ENCODE measurements at places on chromosomes 7 and 10.

- DNase-seq, result no peak
These were observed 309.3 kb downstream of the TCERG1L start for GRCh38 chr10:131002031-131002861.

GRCh38 chr7:140225562-140226249, 48.9 kb upstream of the KDM7A start:
- no peak for DNase-seq

DNA sequence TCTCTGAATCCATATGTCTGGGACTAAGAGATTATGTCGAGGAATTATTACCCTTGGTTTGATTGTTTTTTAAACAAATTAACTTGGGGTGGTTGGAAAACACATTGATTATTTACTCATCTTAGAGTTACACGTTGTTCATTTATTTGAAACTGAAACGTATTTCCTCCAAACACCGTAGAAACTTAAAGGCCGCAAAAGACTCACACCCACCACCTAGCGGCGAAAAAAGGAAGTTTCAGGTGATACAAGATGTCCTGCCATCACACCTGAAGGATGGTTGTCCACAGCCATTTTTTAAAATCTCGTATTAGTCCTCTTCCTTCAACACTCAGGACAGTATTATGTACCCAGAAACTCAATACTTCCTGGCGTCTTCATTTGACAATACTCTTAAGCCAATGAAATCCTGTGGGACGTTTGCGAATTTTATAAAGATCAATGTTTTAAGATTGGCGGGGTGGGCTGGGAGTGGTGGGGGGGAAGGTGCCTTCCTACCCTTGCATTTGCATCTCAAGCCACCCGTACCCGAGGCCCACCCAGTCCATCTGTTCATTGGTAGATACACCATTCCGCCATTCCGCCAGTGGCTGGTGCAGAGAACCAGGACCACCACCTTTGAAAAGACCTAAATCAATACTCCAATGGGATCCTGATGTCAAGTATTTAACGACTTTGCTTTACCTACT, 1.4 kb upstream of the LCOR start:
- peak; percentile 50 for DNase-seq

DNA sequence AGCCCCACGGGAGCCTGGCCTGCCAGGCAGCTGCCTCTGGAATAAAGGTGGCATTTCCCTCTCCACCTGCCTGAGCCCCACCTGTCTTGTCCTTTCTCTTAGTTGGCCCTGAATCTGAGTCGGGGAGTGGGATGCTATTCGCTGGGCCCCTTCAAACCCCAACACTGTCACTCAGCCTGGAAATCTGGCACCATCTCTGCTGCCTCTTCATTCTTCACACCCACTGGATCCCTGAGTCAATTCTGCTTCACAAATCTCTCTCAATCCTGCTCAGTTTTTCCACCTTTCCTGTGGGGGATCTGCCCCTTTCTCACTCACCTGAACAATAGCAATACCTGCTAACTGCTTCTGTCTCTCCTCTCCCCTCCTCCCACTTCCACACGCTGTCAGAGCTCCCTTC, 10.6 kb downstream of the CRTAC1 start:
- DNase-seq, result no peak

DNA sequence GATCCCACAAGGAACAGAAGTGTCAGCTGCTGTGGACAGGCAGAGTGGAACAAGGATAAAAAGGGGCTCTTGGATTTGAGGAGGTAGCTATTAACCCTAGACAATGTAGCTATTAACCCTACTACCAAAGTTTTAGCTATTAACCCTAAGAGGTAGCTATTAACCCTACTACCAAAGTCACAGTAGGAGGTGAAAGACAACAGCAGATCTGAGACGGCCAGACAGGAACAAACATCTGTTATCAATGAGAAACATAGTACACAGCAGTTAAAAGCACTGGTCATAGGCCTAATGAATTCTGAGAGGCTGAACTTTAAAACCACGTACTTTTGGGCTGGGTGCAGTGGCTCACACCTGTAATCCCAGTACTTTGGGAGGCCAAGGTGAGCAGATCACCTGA, 11.9 kb downstream of the ERCC6 start:
- no peak for DNase-seq

- DNase-seq, result no peak
These were observed 326.8 kb upstream of the POT1 start for GRCh38 chr7:125256446-125256845.

- DNase-seq, result no peak
These were observed 358.1 kb downstream of the CRPPA start for GRCh38 chr7:16063221-16063620.

- no peak for DNase-seq
These were observed 327.2 kb downstream of the MDFIC start for GRCh38 chr7:115249080-115249479.

All from HFFc6 (cell line).